Endothelial cell (in vitro differentiated cells): ENCODE measurements at places on chromosomes 2 and 18.

- no peak for DNase-seq
These were observed 4.2 kb downstream of the ZNF512 start for GRCh38 chr2:27587025-27587424.

- DNase-seq = no peak
These were observed 98.4 kb downstream of the SCG2 start for GRCh38 chr2:223503746-223504145.

DNA sequence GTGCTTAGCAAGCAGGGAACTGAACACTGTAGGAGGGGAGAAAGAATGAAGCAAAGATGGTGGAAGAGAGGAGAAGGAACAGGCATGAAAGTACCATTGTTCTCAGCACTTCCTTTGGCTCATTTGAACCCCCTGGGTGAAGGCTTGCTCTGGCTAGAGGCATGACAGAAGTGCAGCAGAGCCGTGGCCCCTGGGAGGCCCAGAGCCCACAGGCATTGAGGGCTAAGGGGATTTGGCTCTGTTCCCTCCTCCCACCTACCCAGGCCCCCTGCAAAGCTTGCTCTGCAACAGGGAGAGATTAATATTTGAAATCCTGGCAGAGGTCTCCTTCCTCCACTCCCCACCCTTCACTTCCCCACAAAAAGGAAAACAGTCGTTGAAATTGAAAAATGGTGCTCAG, 262.6 kb downstream of the CELF4 start:
- DNase-seq = no peak

DNA sequence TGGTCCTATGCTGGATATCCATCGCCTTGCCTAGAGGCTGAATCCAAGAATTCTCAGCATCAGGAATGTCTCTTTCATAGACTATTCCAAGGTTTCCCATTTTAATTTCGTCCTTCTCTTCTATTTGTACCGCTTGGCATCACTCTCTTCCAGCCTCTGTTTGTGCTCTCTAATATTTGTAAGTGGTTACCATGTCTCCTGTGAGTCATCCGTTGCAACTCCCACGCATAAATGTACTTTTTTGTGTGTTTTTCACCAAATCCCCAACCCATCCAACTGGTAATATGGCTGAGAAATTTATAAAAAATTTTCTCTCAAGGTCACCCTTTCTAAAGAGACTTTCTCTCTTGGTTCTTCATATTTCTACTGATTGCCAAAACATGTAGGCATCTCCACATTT, 21.8 kb downstream of the COLEC12 start:
- no peak for DNase-seq

- DNase-seq = no peak
These were observed 214.2 kb downstream of the PTGR3 start for GRCh38 chr18:74994502-74995418.

- no peak for DNase-seq
These were observed 55.4 kb downstream of the REL start for GRCh38 chr2:60936757-60937156.

GRCh38 chr2:217916504-217917254, 86.1 kb downstream of the TNS1 start:
- DNase-seq = no peak

GRCh38 chr2:6977786-6978185, 60.6 kb downstream of the RNF144A start:
- DNase-seq = no peak

DNA sequence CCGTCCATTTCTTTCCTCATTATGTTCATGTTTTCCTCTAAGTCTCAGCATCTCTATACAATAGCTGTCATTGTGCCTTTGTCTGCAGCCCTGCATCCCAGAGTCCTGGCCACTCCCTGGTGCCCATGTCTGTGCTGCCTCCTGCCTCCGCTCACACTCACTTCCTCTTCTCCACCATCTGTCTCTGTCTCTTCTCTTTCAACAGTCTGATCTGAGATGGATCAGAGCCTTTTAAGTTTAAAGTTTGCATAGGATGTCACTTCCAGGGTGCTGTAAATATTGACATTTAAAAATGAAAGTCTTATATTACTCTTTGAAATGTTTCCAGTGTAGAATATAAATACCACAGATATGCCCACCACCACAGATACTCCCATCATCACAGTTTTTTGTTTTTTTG, 42.7 kb downstream of the UBE2F start:
- no peak for DNase-seq

- no peak for DNase-seq
These were observed 98.0 kb downstream of the STK39 start for GRCh38 chr2:168149150-168149974.

GRCh38 chr2:199458806-199459285, 1.1 kb upstream of the SATB2 start:
- DNase-seq = no peak

DNA sequence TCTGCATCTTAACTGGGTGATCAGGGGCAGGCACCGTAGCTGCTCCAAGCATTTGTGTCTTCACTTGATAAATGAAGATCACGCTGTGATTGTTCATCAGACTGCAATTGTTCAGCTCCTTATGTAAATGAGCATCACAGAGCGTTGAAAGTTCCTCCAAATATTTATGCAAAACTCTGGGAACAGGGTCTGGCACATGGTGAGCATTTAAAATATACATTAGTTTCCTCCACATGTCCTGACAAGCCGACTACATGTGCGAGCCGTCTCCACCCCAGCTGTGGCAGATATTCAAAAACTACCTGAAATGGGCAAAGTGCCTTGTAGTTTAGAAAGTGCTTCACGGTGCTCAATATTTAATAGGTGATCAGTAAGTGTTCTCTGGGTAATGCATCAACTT, 175.1 kb upstream of the ID2 start:
- DNase-seq = no peak

- no peak for DNase-seq
These were observed 75.2 kb downstream of the SEPTIN10 start for GRCh38 chr2:109538546-109538945.

- no peak for DNase-seq
These were observed 37.8 kb upstream of the OLA1 start for GRCh38 chr2:174286172-174286571.

DNA sequence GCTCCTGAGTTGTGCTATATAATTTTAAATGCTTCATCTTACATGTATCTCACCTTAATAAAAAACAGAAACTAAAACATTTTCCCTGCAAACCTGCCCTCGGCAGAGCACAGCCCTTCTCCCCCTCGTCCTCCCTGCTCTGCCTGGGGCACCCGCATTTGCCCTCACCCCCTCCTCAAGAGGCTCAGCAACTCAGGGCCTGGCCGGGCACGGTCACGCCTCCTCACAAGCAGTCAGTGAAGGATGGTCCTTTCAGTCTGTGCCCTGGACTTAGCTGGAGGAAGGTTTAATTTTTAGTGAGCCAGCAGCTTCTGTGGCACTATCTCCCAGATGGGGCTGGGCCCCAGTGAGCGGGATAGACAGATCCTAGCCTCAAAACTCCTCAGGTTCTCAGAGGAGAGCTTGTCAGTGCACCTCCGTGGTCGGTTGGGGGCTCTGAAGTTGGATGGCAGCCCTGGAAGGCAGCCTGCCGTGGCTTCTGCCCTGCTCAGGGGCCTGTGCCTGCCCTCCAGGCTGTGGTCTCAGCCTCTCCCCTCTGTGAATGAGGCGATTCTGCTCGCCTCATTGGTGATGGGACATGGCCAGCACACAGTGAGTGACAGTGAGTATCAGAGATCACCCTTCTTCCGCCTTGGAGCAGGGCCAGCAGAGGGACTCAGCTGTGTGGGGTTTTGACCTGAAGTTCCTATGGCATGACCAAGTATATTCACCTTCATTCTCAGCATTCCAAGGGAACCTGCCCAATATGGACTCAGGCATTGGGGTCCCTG, 56.3 kb upstream of the AFF3 start:
- DNase-seq = no peak

- DNase-seq = no peak
These were observed 167.8 kb downstream of the PMAIP1 start for GRCh38 chr18:60067426-60068210.

DNA sequence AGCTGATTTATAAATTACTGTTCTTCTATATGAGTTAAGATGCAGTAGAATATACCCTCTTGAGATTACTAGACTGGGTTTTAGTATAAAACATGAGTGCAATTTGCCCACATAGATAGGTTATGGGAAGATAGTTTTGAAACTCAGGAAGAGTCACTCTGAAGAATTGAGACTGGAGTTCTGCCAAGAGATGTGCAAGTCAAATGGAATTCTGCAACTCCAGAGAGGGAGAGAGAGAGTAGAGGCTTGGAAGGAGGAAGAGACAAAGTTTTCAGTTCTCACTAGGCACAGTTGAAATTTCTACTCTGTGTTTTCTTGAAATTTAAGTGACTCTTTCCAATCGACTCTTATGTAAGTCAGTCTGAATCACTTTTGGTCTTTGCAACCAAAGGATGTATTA, 878.8 kb downstream of the TSN start:
- DNase-seq = no peak

- no peak for DNase-seq
These were observed 36.0 kb downstream of the CSRNP3 start for GRCh38 chr2:165505514-165505913.

- no peak for DNase-seq
These were observed 185.9 kb upstream of the TPO start for GRCh38 chr2:1227274-1227900.

DNA sequence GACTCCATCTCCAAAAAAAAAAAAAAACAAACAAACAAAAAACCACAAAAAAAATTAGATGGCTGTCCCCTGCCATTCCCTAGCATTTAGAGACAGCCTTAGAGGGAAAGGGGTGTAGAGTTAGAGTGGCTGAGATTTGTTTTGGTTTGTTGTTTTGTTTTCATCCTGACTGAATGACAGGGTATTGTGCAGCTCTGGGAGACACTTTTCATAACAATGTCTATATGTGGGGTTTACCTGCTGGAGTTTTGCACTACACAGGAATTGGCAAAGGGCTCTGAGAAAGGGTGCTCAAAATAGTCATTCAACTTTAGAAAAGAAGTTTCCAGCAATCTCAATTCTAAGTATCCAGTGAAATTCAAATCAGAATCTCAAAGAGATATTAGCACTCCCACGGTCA, 732.5 kb upstream of the CHAC2 start:
- no peak for DNase-seq

GRCh38 chr2:10217489-10218435, 84.9 kb upstream of the HPCAL1 start:
- no peak for DNase-seq

DNA sequence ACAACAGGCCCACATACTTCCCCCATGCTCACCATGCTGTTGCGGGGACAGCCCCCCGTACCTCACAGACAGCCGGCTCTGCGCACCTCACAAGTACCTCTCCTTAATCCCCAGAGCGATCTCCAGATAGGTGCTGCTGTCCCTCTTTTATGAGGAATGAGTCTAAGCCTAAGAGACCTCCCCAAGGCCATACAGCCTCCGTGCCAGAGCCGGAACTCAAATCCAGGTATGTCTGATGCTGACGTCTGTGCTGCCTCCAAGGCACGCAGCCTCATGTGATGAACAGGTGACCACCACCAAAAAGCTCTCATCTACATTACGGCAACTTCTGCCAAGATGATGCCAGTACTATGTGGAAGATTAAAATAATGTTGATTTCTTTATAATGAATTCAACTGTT, 85.2 kb downstream of the EIPR1 start:
- DNase-seq = no peak

DNA sequence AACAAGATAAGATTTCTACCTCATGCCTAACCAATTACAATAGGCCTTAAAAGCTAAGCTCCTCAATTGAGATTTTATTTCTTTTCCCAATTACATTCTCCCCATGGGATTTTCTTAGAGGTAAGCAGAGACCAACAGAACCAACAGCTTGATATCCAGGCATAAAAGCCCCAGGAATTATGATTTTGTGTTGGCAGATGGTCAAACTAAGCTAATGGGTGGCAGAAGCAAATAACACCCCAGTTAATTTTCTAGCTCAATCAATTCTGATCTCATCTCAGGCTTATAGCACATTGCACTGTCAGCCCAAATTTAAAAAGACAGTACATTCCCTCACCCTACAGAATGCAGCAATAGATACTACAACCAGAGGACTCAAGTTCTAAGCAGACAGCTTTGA, 156.4 kb downstream of the NRXN1 start:
- no peak for DNase-seq

- DNase-seq = no peak
These were observed 1.1 kb downstream of the DNAJC27 start for GRCh38 chr2:24970483-24971285.

GRCh38 chr2:79271456-79271855, 111.9 kb upstream of the REG3A start:
- no peak for DNase-seq

DNA sequence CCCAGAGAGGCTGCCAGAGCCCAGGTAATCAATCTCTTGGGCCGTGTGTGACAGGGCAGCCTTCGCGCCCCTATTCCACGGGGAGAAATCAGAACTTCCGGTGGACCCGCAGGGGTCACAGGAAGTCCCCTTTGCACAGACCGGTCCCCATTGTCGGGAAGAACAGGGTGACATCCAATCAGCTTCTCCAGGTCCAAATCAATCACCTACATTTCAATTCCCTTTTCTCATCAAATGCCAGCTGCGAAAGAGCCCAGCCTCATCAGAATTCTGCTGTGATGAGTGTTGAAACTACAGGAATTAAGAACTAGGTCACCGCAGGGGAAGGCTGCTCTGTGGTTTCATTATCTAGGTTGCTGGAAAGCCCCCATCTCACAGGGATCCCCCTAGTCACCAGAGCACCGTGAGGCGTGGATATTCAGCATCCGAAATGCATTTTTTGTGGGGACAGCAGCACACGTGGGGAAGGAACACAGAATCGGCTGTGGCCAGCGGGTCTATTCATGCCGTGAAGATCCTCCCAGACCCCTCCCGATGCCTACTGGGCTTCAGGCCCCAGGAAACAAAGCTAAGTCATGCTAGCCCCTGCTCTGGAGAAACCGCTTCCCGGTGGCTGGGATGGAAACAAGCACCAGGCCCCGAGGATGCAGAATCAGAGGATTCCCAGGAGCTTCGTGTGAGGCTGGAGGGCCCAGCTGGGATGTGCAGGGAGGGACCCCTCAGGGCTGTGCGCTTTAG, 193.7 kb upstream of the ID2 start:
- no peak for DNase-seq
